ENCODE measurements at places on chromosomes 12 and 14.

GRCh38 chr12:131732-132495 is 65.3 kb downstream of the IQSEC3 start:
- DNase-seq, result no peak

DNA sequence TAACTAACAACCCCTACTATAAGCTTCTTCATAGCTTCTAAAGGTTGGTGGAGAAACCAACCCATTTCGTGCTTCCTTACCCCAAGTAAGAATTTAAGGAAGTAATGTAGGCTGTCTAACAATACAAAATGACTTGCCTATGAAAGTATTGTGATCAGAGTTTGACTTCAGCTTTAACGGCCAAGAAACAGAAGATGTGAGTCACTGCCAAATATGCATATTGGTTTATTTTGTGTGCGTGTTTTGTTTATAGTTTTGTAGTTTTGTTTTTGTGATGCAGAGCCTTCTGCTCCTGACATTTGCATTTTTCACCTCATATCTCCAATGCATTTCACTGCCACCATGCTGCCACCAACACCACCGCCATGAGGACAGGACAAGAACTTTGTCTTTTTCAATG is 146.0 kb downstream of the FBXL14 start:
- DNase-seq, result no peak

DNA sequence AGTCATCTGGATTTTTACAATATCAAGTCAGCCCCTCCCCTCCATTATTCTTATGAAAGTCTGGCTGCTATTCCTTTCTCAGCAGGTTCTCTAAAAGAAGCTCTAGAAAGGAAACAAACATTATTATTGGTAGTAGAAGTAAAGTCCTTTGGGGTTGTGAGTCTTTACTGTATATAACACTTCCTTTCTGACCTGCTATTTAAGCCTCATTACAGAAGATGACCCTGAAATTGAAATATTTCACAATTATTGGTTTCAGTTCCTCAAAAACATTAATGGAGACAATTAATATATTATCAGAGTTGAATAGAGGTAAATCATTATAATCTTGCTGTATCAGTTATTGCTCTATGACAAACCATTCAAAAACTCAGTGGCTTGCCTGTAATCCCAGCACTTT is 19.3 kb downstream of the PLEKHA5 start:
- DNase-seq, result no peak

- no peak for DNase-seq
These were observed 4.4 kb upstream of the GPD1 start for GRCh38 chr12:50099302-50100008.

- peak; percentile 68 for DNase-seq
These were observed 23.7 kb upstream of the DHRS4 start for GRCh38 chr14:23929822-23930294.

- DNase-seq, result no peak
These were observed 244.8 kb downstream of the IPO8 start for GRCh38 chr12:30450872-30451271.

DNA sequence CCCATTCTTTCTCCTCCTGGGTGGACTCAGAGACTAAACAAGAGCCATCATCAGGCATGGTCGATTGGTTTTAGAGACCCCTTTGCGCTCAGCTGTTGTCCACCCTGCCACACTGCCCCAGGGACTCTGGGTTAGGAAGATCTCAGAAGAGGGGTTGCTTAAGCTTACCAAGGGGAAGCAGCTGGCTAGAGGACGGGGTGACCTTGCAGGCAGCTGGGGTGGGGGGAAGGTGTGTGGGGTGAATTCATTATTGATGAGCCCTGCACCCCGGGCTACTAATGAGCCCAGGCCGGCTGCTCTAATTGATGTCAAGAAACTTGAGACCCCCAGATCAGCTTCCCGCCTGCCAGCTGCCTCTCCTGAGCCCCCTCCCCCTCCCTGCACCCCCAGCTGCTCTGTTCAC is 8.7 kb upstream of the ZNF385A start:
- no peak for DNase-seq

DNA sequence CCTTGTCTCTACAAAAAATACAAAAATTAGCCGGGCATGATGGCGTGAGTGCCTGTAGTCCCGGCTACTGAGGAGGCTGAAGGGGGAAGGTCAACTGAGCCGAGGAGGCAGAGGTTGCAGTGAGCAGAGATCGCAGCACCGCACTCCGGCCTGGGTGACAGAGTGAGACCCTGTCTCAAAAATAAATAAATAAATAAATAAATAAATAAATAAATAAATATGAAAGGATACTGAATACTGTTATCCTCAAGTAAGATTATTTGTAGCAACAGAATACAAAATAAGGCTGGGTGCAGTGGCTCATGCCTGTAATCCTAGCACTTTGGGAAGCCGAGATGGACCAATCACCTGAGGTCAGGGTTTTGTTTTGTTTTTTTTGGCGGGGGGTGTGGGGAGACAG is 1.9 kb downstream of the RNF41 start:
- DNase-seq, result no peak

- DNase-seq, result peak; percentile 19
These were observed 33.4 kb upstream of the BHLHE41 start for GRCh38 chr12:26158078-26158764.

DNA sequence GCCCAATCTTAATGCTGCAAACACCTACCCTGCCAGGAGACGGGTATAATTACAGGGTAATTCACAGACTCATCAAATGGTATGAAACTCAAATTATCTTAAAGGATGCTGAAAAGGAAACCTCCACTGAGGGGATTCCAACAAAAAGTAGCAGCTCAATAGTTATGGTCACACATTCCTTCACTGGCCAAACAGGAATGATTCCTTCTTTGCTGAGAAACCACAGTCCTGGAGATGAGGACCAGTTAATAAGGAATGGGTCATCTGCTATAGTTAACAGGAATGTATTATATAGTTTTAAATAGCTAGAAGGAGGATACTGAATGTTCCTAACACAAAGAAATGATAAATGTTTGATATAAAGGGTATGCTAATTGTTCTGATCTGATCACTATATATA is 136.9 kb downstream of the STXBP6 start:
- DNase-seq, result no peak

- no peak for DNase-seq
These were observed 28.0 kb downstream of the TRAFD1 start for GRCh38 chr12:112153181-112153892.

Data from A549 (cell line).